T-helper 1 cell (primary cell): ENCODE measurements at places on chromosomes 6 and 20.

- no peak for DNase-seq
These were observed 40.4 kb upstream of the RAB23 start for GRCh38 chr6:57262488-57262887.

- DNase-seq: no peak
These were observed 372.6 kb downstream of the UTRN start for GRCh38 chr6:144657691-144658090.

DNA sequence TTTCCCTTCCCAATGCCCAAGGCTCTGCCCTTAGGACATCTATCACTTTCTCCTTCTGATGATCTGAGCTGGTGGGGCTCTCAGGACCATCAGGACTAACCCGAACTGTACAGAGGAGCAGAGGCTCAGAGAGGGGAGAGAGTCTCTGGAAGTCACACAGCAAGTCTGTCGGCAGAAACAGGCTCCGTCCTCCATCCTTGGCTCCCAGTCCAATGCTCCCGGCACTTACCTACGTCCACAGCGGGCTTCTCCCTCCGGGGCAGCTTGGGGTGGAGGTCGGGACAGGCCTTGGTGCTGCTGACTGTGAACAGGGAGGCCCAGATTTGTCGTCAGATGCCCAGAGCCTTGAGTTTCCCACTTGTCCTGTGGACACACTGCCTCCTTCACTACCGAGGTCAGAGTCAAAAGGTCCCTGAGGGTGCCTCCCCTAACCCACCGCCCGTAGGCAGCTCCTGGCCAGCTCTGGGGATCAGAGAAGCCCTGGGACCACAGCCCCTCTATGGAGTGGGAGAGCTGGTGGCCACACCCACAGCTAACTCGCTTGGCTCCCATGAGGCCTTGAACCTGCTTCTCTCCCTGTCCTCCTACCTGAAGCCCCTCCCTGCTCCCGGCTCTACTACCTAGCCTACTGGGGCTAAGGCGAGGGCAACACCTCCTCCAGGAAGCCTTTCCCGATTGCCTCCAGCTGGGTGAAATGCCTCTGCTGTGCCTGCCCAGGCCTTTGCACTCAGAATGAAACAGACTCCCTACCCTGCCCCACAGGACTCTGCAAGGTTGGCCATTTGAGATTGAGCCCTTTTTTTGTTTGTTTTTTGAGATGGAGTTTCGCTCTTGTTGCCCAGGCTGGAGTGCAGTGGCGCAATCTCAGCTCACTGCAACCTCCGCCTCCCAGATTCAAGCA is 22.6 kb downstream of the VSTM2L start:
- DNase-seq: no peak

DNA sequence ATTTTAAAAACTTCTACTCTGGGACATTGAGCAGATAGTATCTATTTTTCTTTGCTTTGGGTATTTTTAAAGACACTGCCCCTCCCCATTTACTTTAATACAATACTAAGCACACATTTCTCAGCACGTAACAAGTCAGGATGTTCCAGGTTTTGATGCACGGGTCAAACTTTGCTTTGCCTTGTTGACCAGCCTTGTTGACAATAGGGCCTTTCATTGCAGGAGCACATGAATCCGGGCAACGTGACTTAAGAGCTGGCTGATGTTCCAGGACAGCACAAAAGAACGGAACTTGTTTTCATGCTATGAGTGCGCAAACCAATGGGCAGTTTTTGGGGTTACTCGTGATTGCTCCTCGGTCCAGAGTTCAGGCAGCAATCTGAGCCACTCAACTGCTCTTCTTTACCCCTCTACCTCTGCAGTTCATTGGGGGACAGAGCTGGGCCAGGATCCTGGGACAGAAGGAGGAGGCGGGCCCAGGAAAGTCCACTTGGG is 78.6 kb upstream of the SLC22A16 start:
- DNase-seq: no peak

GRCh38 chr6:122322824-122323223 is 76.6 kb upstream of the HSF2 start:
- DNase-seq: no peak

DNA sequence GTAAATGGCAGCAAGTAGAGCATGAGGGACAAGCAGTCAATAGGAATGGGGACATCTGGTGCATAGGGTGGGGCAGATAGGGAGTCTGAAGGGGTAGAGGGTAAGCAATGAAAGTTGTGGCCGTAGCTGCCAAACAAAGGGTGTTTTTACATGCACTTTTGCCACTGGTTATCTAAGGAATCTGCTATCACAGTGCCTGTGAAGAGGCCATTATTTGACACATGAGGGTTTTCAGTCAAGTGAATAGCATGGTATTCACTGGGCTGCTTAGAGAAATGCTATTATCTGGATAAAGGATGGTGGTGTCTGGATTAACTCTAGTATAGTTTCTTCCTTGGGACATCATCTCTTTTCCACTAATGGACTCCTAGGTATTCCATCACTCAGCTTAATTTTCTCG is 118.2 kb downstream of the CARMIL1 start:
- DNase-seq: no peak

- DNase-seq: no peak
These were observed 608.9 kb downstream of the PRKN start for GRCh38 chr6:162118706-162119105.

DNA sequence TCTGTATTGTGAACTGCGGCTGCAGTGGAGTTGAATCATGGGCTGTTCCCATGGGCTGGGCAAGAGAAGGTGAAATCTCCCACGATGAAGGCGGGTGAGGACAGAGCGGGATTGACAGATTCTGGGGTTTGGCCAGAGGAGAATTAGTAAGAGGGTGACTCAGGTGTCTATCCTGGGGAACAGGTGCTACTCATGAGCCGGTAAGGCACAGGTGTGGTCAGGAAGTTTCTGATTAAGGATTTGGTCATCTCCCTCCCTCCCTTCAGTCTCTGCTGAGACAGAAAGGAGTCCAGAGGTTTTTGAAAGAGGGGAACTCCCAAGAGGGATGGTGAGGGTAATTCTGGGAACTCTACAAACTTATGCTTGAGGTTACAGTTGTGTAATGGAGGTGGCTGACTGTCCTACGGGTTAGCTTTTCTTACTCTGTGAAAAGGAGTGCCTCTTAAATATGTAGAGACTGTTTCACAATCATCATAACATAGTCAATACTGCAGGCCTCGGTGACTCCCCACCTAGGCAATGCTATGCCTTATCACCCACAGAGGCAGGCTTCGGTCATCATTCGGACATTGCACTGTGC is 31.5 kb downstream of the SERPINB1 start:
- no peak for DNase-seq

DNA sequence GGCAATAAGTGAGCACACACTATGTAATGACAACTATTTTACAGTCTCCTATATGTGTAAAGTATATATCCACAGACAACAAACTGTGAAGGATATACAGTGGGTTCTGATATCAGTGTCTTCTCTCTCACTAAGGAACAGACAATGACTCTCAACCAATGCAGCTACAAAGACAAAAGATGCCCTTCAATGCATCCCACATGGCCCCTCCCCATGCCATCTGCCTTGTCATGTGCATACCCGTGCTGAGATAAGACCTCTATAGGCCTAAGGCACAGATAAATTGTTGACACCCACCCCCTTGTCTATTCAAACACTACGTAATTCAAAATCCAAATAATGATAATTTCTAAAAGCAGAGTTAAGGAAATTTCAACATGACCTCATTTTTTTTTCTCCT is 1123.5 kb upstream of the MAP3K7 start:
- no peak for DNase-seq

DNA sequence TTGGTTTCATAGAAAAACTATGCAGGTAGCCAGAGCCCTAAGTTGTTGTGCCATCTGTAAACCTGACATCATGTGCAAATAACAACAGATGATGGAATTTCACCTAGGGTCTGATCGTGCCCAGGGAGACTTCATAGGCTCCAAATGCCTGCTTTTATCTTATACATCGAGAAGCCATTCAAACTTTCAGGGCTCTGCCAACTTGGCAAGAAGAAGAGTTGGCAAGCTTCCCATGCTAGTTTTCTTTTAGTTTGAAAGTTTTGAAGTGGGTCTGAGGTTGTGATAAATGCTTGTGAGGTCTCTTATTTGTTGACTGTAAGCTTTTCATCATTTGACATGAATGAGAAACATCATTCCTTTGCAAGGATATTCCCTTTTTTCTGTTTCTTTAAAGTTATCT is 175.4 kb upstream of the FLRT3 start:
- DNase-seq: no peak

DNA sequence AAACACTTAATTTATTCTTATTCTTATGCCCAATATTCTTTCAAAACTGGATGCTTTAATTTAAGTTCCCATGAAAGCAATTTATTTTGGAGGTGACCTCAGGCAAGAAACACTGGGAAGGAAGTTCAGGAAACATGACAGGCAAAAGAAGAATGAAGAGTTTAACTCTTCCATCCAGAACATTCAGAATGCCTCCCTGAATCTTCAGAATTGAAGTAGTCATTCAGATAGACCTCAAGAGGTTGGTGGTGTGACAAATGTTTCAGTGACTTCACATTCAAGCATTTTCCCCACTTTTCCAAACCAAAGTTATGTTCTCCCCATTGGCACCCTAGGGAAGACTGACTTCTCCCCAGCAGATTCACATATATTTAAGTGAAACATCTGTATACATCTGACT is 110.5 kb downstream of the HAO1 start:
- DNase-seq: no peak

GRCh38 chr20:35027301-35027700 is 65.3 kb downstream of the TRPC4AP start:
- no peak for DNase-seq

DNA sequence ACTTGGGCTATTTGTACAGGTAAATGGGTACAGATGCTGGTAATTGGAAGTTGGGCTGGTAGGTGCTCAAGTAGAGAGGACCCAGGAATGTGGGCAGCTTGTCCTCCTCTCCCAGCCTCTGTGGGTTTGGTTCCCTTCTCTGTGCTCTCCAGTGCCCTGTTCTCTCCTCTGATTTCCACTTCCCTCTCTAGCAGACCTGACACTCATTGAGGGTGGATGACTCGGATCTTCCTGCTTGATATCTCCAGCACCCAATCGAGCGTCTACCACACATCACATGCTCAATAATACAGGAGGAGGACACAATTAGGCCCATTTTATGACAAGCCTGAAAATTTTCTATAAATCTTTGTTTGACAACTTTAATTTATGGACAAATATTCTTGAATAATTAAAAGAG is 23.7 kb downstream of the CST1 start:
- no peak for DNase-seq

GRCh38 chr20:47674686-47675085 is 110.6 kb downstream of the SULF2 start:
- DNase-seq: no peak

DNA sequence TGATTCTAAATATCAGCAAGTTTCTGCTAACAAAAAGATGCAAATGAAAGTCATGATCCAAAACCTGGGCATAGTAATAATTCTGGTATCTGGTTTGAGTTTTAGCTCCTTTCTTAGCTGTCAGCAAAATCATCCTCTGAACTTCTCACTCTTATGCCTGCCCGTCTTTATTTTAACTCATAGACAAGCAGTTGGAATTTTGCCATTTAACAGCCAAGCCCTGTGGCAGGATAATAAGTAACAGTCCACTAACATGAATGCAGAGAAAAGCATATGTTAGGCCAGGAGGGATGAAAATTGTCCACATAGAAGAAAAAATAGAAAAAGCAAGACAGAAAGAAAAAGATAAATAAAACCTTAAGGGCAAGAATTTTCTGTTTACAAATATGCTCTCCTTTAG is 170.0 kb upstream of the LAMA2 start:
- DNase-seq: no peak

- DNase-seq: no peak
These were observed 465.0 kb upstream of the GJE1 start for GRCh38 chr6:141667580-141668309.

GRCh38 chr6:135022050-135022697 is 32.4 kb downstream of the HBS1L start:
- no peak for DNase-seq

- DNase-seq: no peak
These were observed 3.6 kb downstream of the OR10C1 start for GRCh38 chr6:29442719-29443118.

DNA sequence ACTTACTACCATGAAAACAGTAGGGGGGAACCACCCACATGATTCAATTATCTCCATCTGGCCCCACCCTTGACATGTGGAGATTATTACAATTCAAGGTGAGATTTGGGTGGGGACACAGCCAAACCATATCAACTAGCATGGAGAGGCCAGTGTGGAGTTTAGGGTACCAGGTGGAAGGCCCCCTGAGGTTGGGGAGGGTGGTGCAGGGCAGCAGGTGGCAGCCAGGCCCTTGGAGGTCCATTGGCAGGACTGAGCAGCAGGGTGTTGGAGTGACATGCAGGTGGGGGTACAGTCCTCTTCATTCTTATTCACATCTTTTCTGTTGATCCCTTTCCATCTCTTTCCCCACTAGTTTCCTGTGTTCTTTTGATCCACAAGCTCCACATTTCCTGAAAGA is 42.9 kb downstream of the PHACTR3 start:
- DNase-seq: no peak

GRCh38 chr20:46087161-46087560 is 2.6 kb downstream of the NCOA5 start:
- no peak for DNase-seq

GRCh38 chr20:42549496-42549895 is 640.2 kb downstream of the PTPRT start:
- no peak for DNase-seq

DNA sequence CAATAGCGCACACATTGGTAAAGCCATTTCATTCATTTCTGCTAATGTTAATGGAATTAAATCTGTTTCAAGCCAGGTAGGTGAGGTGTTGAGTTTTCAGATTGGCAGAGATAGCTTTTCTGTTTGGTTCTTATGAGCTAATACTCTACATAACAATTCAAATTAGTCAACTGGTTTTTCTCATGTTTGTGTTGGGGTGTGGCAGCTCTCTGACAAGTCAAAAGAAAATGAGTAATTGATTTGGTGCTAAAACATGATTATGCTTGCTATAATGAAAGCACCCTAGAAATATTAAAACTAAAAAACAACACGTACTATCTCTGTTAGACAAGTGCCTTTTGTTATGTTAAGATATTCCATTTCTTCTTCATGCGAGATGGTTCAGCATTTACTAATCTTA is 13.6 kb downstream of the PPP1R14C start:
- DNase-seq: no peak

DNA sequence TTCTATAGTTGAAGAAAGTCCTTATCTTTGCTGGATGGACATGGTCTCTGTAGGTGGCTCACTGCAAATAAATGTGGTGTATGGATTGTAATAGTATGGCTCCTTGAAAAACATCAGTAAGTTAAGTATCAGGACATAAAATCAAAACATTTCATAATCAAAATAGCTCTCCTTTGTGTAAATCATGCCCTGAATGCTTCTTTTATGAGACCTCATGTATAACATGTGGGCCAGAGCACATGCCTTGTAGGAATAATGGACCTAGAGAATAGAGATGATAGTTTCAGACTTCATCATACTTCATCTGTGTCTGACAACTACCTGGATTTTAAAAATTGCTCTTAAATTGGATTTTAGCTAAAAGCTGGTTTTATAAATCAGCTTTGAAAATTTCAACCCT is 159.9 kb downstream of the ASCC3 start:
- no peak for DNase-seq

DNA sequence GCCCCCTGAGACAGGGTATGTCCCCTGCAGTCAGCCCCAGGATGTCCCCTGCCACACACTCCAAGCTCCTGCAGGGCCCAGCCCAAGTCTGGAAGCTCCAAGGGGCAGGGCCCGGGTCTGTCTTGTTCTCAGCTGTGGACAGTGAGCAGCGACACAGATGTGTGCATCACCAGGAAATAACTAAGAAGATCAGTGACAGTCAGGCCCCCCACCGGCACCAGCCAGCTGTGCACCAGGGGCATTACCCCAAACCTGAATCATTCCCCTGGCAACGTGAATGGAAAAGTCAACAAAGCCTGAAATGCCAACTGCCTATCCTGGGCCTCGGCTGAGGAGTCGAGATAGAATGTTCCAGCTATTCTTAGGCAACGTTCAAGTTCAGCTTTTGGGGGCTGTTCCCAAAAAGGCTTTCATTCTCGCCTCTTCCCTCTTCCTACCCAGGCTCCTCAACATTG is 105.0 kb downstream of the PREX1 start:
- no peak for DNase-seq
